ENCODE measurements at places on chromosomes 7 and 10.

- peaks cover 3% of the 10 kb centered on the region for H3K27me3 ChIP-seq
- no peak for DNase-seq
- no peak overlapping the region for H3K4me3 ChIP-seq
- no peaks in the 10 kb centered on the region for H3K4me1 ChIP-seq
Observed at GRCh38 chr10:5485948-5486852, 13.2 kb downstream of the CALML5 start.

GRCh38 chr7:114832906-114833595 lies 88.8 kb upstream of the MDFIC start:
- H3K27ac ChIP-seq = no peak overlapping the region
- H3K4me1 ChIP-seq = no peaks in the 10 kb centered on the region
- no peak for DNase-seq
- no peaks in the 10 kb centered on the region for H3K27me3 ChIP-seq

GRCh38 chr7:75017832-75018231 lies 53.3 kb downstream of the CASTOR2 start:
- peaks cover 86% of the 10 kb centered on the region for H3K36me3 ChIP-seq
- H3K4me3 ChIP-seq = no peak overlapping the region

GRCh38 chr7:11228515-11228914 lies 254.8 kb downstream of the PHF14 start:
- H3K27ac ChIP-seq = no peak overlapping the region
- no peaks in the 10 kb centered on the region for H3K4me1 ChIP-seq
- no peak overlapping the region for H3K4me3 ChIP-seq
- no peaks in the 10 kb centered on the region for H3K36me3 ChIP-seq

DNA sequence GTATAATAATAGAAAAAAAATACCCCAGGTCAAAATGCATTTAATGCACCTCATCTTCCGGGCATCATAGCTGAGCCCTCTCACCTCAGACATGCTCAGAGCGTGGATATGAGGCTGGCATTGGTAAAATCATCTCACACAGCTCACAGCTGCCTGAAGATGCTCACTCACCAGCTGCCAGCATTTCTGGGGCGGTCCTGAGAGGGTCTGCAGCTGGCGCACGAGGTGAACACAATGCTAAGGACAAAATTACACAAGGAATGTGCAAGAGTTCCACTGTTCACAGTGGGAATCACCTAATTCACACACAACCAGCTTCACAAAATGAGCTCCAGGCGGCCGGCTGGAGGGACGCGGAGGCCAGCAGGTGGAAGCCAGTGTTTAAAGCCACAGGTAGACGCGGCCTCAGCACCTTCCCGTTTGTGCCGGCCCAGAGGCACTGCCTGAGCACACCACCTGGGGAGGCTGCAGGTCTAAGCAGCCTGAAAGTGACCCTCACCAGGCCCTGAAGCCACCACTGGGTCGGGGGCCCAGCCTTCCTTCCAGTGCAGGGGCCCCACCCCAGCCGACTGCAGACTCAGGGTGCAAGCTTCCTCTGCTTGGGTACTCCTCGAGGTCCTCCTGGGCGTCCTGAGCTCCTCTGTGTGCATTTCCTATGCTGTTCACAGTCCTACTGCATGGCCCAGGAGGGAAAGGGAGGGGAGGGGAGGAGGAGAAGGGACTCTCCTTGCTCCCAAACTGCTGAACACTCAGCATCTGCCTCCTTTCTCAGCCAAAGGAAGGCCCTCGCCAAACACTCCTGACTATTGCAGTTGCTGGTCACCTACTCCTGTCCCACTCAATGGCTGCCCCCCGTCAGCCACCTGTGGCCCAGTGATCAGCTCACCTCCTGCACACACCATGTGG lies 61.2 kb upstream of the FAM20C start:
- DNase-seq = no peak
- no peaks in the 10 kb centered on the region for H3K36me3 ChIP-seq
- no peak overlapping the region for H3K27ac ChIP-seq
- H3K27me3 ChIP-seq = no peaks in the 10 kb centered on the region

DNA sequence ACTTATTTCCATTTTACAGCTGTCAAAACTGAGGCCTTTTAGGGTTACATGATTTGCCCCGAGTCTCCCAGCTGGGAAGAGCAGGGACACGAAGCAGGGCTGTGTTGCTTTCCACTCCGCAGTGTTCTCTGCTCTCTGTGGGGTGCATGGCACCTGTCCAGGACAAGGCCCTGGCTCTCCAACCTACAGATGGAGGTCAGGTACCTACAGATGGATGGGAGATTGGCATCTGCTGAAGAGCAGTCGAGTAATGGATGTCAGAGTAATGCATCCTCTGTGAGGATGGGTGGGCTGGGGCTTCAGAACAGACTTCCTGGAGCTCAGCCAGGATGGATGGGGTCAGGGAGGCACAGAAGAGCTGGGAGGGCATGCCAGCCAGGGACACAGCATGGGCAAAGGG lies 85.0 kb downstream of the EMX2 start:
- no peak for DNase-seq
- H3K27ac ChIP-seq = no peak overlapping the region
- H3K4me3 ChIP-seq = no peak overlapping the region
- no peaks in the 10 kb centered on the region for H3K27me3 ChIP-seq

DNA sequence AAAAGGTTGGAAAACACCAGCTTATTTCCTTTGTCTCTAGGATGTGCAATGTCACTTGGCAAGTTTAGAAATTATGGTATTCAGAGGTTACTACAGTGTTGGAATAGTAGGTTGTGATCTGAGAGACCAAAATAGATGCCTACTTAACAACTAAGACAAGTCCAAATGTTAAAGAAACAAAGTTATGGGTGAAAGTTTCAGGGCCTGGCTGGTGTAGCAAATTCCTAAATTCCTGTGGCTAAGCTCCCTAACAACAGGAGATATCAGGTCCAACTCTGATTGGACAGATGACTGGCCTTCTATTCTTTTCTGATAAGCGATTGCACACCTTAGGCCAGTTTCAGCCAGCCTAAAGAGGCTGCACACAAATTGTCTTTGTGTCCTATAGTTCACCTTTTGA lies 873.5 kb downstream of the REEP3 start:
- no peaks in the 10 kb centered on the region for H3K36me3 ChIP-seq
- no peak overlapping the region for H3K4me3 ChIP-seq
- no peak overlapping the region for H3K27ac ChIP-seq

DNA sequence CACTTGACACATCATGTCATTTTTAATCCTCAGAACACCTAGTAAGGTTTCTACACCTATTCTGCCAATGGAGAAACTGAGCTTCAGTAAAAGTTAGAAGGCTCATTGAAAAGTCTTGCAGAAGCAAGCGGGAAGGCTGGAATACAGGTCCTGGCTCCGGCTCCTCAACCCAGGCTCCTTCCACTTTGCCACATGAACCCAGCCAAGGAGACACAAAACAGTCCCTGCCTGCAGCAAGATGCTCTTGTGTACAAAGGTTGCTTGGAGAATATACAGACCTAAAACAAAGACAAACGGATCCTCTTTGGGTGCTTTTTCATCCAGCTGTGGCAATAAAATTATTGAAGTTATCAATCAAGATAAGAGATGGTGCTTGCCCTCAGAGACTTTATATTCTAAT lies 106.8 kb downstream of the SORBS1 start:
- no peak overlapping the region for H3K4me3 ChIP-seq
- H3K36me3 ChIP-seq = no peaks in the 10 kb centered on the region
- H3K4me1 ChIP-seq = peaks cover 21% of the 10 kb centered on the region
- no peak overlapping the region for H3K27ac ChIP-seq
- no peak for DNase-seq

Measured in spinal cord (tissue), 10 donors.